Kidney glomerular epithelial cell (primary cell): ENCODE measurements at places on chromosomes 16 and 17.

DNA sequence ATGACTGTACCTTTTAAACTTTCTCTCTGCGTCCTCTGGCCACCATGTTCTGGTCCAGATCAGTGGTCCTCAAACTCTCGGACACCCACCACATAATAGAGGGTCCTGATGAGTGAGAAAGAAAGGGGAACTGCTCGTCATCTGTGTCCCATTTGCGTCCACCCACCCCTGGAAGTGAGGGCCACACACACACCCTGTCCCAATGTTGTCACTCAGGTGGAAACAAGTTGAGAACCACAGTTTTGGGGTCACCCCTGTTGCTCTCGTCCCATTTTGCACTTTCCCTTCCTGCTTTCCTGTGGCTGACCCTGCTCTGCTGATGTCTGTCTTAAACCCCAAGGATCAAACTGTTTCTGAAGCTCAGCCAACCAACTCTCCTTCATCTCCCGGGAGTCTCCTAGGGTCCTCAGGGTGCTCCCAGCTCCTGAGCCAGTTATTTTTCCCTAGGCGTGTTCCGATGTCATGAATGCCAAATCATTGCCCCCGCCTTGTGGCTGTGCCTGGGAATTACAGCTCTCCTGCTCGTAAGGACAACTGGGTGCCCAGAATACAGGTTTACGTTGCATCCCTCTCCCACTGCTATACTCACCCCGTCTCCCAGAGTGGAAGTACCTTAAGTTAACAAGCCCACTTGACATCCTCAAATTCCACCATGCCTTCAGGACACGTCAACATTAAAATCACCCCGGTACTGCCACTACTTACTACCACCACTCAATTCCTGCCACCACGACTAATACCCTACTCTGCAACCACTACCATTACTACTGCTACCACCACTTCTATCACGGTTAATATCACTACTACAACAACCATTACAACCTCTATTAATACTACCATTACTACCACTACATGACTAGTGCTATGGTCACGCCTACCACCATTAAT is 26.0 kb upstream of the HNF1B start:
- peak; percentile 60 for DNase-seq

DNA sequence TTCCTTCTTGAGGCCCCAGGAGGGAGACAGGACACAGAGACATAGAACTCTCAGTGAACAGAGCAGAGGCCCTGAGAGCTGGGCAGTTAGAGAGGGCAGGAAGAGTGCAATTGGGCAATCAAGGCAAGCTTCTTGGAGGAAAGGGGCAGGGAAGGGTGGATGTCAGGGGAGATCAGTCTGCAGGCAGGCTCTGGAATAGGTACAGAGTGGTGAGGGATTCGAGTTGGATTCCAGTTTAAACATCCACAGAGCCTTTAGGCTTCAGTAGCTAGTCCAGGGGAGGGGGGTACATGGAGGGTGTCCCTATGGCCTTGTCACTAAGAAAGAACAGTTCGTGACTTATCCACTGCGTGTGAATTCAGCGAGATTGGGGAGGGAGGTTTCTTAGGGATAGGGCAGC is 2.0 kb downstream of the PYY start:
- no peak for DNase-seq

DNA sequence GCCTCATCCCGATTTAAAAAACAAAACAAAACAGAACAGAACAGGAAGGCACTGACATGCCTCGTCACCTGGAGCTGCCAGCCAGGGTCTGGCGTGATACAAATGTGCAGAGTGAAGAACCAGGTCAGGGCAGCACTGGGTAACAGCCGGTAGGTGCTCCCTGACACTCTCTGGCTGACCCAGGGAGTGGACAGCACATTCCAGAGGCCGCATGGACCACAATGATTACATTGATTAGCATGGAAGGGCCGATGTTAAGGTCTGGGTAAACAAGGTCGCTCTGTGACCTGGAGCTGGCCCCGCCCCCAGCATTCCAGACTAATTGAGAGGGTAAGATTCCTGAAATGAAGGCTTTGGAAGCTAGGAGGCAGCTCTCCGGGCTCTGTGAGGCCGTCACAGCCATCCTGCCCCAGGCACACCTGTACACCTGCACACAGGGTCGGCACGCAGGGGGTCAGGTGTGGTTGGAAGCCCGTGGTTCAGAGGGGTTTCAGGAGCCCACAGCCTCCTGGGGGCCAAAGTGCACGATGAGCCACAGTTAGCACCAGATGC is 21.4 kb downstream of the PIEZO1 start:
- peak; percentile 52 for DNase-seq

DNA sequence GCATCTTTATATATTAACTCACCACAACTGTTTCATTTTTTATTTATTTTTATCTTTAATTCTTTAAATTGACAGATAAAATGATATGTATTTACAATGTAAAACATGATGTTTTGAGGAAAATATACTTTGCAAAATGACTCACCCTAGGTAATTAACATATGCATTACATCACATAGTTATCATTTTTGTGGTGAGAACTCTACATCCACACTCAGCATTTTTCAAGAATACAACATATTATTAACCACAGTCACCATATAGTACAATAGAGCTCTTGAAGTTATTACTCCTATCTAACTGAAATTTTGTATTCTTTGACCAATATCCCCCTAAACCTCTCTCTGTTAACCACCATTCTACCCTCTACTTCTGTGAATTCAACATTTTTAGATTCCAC is 194.7 kb upstream of the KIF2B start:
- peak; percentile 43 for DNase-seq

GRCh38 chr16:6019490-6019991 is 921.9 kb upstream of the EEF2KMT start:
- no peak for DNase-seq

DNA sequence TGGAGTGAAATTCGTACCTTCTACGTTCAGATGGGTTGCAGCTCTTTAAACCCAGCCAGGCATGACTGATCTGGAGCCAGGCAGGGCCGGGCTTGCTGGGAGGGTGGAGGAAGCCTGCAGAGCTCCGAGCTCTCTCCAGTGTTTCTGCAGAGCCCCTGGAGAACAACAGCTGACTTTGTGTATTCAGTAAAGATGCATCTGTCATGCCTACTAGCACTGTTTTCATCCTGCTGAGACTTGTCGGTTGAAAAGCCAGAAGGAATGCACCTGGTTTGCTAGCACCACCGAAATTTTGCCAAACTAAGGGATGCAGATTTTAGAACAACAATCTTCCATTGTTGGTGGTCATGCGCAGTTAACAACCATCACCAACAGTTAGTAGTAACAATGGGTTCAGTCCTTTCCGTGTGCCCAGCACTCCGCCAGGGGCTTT is 22.4 kb upstream of the SCNN1B start:
- no peak for DNase-seq

DNA sequence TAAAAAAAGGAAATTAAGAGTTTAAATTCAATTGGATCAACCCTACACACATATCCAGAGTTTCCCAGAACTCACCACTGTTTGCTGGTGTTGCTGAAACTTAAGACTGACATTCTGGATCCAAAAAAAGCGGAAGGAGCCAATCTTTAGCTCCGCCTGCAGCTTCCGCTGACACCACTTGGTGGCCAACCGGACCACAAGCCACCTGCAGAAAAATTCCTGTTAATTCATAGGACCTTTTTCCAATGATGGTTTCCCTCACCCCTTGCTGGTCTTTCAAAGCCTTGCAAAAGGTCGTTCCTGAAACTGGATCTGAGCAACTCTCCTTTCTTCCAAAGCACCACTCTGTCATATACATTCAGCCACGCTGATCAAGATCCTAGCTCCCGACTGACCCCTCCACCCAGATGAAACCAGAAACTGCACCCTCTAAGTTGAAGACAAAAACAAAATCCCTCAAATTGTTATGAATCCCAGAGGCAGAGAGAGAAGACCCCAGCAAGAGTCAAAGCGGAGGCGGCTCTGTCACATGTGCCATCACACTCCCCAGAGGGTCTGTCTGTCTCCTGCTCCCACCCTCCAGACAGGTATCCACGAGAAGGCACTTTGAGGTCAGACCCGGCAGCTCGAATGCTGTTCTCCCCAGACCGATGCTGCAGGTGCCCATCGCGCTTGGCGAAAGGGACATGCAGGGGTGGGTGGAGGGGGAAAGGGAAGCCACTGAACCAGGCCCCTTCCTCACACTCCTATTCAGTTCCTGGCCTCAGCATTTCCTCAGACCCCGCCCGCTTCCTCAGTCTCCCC is 773 bp downstream of the BLTP2 start:
- peak; percentile 43 for DNase-seq

GRCh38 chr17:46895171-46895570 is 27.8 kb upstream of the GOSR2 start:
- no peak for DNase-seq

DNA sequence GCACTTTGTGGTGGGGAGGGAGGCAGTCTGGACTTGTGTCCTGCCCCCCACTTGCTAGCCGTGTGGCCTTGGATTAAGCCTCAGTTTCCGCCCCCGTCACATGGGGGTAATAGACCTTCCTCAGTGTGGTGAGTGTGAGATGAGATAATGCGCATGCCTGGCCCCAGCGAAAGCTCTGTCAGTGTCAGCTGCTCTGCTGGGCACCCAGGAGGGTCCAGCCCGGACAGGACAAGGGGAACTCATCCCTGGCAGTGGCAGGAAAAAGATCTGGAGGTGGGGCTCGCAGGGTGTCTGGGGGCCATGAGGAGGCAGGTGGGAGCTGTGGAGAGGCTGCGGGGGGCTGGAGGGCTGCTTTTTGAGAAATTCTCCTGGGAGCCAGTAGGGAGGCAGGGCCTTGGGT is 63.5 kb downstream of the SRCIN1 start:
- DNase-seq: no peak

DNA sequence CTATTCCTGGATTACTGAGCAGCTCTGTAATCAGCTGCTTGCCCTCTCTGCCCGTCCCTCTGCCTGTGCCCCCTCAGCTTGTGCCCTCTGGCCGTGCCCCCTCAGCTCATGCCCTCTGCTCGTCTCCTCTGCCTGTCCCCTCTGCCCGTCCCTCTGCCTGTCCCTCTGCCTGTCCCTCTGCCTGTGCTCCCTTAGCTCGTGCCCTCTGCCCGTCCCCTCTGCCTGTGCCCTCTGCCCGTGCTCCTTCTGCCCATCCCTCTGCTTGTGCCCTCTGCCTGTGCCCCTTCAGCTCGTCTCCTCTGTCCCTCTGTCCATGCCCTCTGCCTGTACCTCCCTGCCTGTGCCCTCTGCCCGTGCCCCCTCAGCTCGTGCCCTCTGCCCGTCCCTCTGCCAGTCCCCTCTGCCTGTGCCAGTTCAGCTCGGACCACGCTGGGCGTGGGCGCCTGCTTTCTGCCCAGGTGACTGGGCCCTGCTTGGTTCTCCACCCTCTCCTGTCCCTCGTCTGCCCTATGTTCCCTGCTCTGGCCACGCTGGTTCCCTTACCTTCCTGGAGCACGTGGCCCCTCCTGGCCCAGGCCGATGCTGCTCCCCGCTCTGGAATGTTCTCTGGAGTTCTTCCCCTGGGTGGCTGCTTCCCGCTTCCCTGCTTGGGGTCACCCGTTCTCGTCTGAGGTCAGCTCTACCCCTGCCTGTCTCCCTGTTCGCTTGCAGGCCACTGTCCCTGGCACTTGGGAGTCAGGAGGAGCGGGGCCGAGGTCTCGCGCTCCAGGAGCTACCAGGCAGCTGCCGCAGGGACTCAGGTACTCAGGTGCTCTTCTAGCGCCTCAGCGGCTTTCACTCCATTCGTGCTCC is 63.9 kb downstream of the BANP start:
- DNase-seq: no peak

DNA sequence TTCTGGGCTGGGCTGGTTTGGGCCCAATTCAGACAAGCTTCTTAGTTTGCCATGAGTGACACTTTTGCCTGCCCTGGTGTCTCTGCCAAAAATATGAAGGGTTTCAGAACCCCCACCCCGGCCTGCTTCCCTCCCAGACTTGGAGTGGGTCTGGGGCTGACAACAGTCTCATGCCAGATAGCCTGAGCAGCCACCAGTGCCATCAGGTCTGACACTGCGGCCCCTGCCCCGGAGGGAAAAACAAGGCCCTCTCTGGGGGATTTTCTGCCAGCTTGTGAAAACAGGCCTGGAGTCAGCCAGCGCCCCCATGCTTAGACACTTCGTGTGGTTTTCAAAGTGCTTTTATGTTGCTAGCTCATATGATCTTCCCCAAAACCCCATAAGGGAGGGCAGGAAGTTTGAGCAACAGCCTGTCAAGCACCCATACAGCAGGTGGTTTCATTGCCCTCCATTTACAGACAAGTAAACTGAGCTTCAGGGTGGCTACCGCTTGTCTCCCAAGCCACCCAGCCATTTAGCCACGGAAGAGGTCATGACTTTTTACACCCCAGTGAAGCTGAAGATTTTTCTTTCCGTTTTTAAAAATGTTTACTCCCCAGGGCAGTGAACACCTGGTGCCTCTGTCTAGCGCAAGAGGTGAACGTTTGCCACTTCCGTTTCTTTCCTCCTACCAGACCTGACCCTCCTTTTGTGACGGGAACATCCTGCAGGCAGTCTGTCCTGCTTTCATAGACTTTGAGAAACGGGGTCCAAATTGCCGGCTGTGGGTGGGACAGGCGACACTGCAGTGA is 300.6 kb downstream of the SEC14L1 start:
- DNase-seq: no peak

- peak; percentile 82 for DNase-seq
Measured at GRCh38 chr17:57834146-57834741, 15.6 kb downstream of the MRPS23 start.

- no peak for DNase-seq
Measured at GRCh38 chr17:63635290-63635689, 13.1 kb downstream of the MAP3K3 start.

GRCh38 chr16:79439901-79440300 is 160.6 kb downstream of the MAF start:
- no peak for DNase-seq

GRCh38 chr17:27577121-27577761 is 53.7 kb upstream of the LGALS9 start:
- peak; percentile 25 for DNase-seq

DNA sequence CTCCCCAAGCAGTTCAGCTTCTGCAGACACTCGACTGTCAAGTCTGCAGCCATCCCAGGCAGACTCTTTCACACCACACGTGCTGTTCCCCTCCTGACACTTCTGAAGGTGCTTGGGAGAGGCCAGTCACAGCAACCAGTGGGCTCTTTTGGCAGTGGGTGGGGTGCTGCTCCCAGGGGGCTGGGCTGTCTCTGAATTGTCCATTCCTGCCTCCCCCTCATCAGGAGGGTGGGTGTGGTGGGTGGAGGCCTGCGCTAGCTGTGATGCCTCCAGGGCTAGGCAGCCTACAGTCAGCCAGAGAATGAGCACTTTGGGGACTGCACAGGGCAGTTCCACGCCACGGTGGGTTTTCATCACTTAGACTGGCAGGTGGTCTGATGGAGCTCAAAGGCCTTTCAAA is 10.3 kb downstream of the STARD3 start:
- no peak for DNase-seq

DNA sequence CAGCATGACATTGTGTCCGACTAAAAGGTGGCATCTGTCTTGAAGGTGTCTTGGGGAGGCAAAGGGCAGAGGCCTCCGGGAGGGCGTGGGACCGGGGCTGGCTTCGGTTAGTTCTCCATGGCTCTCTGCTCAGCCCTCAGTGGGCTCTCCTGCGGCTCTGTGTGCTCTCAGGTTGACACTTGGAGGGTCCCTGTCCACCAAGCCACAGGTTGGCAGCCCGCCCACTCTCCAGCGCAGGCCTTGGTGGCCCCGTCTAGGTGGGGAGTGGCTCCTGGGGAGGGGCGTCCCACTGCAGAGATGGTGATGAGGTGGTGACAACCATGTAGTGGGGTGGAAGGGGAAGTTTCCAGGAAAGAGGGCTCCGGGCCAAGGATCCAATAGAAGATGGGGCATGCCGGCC is 31.6 kb downstream of the ADGRG5 start:
- no peak for DNase-seq

- no peak for DNase-seq
Measured at GRCh38 chr16:66832661-66833305, 2.0 kb upstream of the NAE1 start.
